ENCODE measurements at places on chromosomes 6 and 20. TPM values are rescaled to one million over a fixed set of nuclear protein-coding genes. Genes with fewer than 3 reads are reported as not detected.

DNA sequence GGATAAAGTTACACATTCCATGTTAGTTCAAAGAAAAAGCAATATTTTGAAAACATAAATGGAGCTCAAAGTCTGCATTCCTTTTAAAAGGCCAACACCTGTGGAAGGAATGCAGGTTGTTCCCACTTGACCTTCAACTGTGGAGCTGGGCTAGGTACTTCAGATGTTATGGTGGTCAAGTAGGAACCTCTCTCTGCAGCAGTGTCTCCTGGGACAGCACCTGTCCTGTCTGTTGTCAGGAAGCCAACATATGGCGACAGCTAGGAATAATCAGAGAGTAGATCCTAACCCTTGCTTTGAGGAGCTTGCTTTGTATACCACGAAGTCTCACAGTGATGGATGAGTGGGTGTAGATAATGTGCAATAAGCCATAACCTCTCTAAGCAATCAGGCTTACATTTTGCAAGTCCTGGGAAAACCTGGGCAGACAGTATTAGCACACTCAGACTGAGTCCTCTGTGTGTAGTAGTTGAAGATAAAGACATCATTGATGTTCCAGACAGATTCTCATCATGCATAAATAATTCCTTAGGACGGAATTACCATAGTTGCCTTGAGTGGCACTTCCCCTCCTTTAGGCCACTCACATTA is 347.5 kb downstream of the PRL start:
- no peak for DNase-seq

- no peak for DNase-seq
Observed at GRCh38 chr6:152695372-152696045, 2.2 kb upstream of the MYCT1 start.

DNA sequence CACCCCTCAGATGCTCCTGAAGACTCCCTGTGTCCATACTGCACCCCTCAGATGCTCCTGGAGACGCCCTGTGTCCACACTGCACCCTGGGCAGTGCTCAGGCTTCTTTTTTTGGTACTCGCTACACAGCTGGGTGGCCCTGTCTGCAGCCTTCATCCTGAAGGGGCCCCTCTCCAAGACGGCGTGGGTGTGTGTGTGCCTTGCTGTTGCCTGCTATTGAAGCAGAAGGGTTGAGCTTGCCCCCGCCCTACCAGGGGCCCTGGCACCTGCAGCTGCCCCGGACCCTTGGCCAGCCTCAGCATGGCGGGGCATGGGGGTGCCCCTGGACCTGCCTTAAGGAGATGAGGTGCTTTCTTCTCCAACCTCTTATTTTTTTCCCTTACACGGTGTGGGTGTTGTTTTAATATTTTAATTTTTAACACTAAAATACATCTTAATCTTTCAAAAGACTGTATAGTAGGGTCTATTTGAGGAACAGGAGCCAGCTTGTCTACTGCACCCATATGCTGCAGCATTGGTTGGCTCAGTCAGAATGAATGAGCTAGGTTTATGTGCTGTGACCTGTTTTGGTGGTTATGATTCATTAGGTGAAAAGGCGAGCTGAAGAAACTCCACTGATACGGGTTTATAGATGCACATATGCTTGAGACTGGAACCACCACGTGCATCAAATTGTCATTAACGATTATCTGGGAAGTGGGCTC is 135.9 kb downstream of the AGPAT4 start:
- no peak for DNase-seq

DNA sequence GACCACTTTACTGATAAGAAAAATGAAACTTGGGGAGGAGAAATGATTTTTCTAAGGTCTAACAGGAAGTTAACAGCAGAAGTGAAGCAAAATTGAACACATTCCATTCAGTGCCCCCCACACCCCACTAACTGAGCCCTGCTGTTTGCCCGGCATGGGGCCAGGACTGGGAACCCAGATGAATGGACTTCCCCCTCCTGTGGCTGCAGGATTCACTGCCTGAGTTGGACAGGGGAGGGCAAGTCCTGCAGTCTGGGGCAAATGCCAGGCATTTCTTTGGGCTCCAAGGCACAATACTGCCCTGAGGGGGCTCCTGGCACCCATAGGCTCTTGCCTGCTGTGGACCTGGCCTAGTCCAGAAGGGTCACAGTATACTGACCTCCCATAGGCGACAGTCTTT is 28.3 kb downstream of the FYN start:
- DNase-seq = no peak

GRCh38 chr6:84553527-84553926 is 210.9 kb downstream of the TBX18 start:
- no peak for DNase-seq

- DNase-seq = no peak
Observed at GRCh38 chr20:8854571-8854970, 214.3 kb upstream of the PLCB4 start.

GRCh38 chr20:55200317-55200716 is 724.9 kb downstream of the DOK5 start:
- no peak for DNase-seq

DNA sequence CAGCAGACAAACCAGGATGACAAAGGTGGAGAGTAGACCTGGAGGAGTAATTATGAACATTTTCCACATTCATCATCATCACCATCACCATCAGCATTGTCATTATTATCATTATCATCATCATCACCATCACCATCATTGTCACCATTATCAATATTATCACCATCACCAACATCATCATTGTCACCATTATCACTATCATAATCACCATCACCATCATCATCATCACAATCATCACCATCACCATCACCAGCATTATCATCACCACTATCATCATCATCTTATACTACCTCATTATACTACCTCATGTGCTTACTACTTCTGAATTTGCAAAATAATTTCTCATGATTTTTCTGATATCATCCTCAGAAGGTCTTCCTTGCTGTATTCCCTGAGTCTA is 39.3 kb downstream of the FOXA2 start:
- DNase-seq = no peak

GRCh38 chr20:2421247-2421646 is 40.5 kb downstream of the TGM6 start:
- DNase-seq = no peak

GRCh38 chr6:13135152-13135551 is 193.2 kb downstream of the TBC1D7 start:
- DNase-seq = no peak

- peak; percentile 45 for DNase-seq
Observed at GRCh38 chr6:166775180-166775922, 148.3 kb upstream of the RPS6KA2 start.

DNA sequence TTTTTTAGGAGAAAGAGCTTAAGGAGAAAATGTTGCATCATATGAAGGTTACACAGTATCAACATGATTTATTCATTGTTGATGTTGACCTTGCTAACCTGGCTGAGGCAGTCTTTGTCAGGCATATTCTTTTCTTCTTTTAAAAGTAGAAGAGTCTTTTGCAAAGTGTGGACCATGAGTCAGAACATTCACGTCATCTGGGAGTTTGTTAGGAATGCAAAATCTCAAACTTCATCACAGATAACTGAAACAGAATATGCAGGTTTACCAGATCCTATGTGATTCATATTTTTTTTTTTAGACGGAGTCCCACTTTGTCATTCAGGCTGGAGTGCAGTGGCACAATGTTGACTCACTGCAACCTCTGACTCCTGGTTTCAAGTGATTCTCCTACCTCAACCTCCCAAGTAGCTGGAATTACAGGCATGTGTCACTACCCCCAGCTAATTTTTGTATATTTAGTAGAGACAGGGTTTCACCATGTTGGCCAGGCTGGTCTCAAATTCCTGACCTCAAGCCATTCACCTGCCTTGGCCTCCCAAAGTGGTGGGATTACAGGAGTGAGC is 530.4 kb upstream of the BTBD3 start:
- no peak for DNase-seq

- DNase-seq = no peak
Observed at GRCh38 chr6:164042212-164042611, 627.7 kb downstream of the QKI start.

DNA sequence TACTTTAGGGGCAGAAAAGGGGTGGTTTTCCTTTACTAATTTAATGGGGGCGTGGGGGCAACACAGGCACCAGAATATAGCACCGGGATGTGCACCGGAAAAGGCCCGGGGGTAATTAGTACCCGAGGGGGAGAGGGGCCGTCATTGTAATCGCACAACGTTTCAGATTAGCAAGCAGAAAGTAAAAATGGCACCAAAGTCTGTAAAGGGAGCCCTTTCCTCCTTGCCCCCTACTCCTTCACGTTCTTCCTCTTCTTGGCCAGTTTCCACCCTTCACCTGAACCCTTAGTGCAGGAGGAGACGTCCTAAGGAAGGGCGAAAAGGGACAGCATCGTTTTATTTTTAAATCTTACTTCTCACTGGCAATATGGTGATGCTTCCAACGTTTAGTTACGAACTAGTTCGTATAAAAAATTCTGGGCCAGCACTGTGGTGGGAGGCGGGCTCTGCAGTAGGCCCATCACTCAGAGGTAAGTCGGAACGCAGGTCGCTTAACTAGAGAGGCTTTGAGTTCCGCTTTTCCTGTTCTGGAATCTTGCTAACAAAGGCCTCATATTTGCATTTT is 742 bp upstream of the CEP85L start:
- DNase-seq = no peak

DNA sequence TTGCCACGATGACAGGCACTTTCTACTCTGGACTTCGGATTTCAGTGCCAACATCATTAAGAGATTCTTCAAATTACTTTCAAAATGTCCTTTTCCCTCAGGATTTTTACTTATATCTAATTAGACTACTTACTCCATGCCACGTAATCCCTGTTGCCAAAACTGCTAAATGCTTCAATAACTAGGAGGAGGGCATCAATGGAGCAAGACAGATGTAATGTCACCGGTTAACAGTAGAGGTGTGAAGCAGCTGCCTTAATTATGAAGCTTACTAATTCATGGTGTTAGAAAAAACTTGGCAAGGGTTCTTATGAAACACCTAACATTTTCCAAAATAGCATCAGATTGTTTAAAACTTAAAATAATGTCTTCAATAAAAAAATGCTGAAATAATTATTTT is 111.2 kb upstream of the SIM1 start:
- DNase-seq = no peak

GRCh38 chr6:135935941-135936601 is 84.6 kb downstream of the PDE7B start:
- DNase-seq = no peak

GRCh38 chr20:58130581-58130980 is 97.9 kb downstream of the ANKRD60 start:
- no peak for DNase-seq

- DNase-seq = no peak
Observed at GRCh38 chr6:53922539-53922981, 127.8 kb downstream of the LRRC1 start.

The CDSN gene
- total RNA-seq = not detected

The FHL5 gene
- total RNA-seq = not detected

The CITED2 gene
- total RNA-seq = 185 TPM

The BFSP1 gene
- total RNA-seq = 0.27 TPM

The TFAP2A gene
- total RNA-seq = not detected

The OR2H1 gene
- not detected for total RNA-seq

The RBPJL gene
- total RNA-seq = not detected

The PLCB4 gene
- total RNA-seq = not detected

The CLPSL1 gene
- not detected for total RNA-seq

The BIRC7 gene
- not detected for total RNA-seq

The OGFRL1 gene
- 9.1 TPM for total RNA-seq

The MYCT1 gene
- total RNA-seq = not detected

The TRIM40 gene
- total RNA-seq = not detected

The TXLNB gene
- total RNA-seq = 0.19 TPM

The NFS1 gene
- 10.6 TPM for total RNA-seq

The MDFI gene
- total RNA-seq = not detected

Measured in CD4-positive, alpha-beta T cell (primary cell).